Anterior cingulate cortex (tissue), 58 donors: ENCODE measurements at places on chromosomes 12 and 14.
A peak's percentile ranks its signal among the peaks of the same experiment; 100 is the strongest.

GRCh38 chr14:76998910-76999309 lies 29.6 kb downstream of the IRF2BPL start:
- no peak for DNase-seq

DNA sequence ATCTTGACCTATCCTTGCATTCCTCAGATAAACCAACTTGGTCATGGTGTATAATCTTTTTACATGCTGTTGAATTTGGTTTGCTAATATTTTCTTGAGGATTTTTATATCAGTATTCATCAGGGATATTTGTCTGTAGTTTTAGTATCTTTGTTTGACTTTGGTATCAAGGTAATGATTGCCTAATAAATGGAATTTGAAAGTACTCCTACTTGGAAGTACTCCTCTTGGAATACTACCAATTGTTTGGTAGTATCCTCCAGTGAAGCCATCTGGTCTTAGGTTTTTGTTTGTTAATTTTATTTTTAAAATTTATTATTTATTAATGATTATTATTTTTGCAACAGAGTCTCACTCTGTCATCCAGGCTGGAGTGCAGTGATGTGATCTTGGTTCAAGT lies 85.0 kb downstream of the ATF7IP start:
- no peak for DNase-seq

- DNase-seq: no peak
These were observed 90.5 kb downstream of the SLC2A13 start for GRCh38 chr12:40015345-40015744.

- no peak for DNase-seq
These were observed 24.5 kb upstream of the KIF21A start for GRCh38 chr12:39467432-39467870.

GRCh38 chr12:90229407-90230170 lies 521.0 kb upstream of the ATP2B1 start:
- DNase-seq: no peak

- DNase-seq: no peak
These were observed 136.2 kb downstream of the ANO6 start for GRCh38 chr12:45351921-45352670.

DNA sequence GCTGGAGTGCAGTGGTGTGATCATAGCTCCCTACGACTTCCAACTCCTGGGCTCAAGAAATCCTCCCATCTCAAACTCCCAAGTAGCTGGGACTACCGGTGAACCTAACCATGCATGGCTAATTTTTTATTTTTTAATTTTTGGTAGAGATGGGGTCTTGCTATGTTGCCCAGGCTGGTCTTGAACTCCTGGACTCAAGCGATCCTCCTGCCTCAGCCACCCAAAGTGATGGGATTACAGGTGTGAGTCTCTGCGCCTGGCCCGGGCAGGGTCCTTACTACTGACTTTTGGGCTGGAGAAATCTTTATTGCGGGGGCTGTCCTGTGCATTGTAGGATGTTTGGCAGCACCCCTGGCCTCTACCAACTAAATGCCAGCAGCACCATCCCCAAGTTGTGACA lies 44.4 kb upstream of the MED13L start:
- DNase-seq: no peak

DNA sequence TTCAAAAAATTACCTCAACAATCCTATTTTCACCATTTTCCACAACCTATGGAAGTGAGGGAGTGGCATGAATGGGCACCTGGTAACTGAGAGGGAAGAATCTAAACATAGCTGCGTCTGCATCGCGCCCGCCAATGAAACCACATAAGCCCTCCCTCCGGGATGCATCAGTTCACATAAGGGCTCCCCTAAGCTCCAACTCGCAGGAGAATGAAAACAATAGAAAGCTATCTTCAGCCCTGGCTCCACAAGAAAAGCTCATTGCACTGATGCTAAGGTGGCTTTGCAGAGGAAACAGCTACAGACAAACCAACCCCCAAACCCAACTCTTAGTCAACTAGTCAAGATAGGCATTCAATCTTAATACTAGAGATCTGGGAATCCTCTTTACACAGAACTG lies 173.3 kb downstream of the FOXN3 start:
- no peak for DNase-seq

- DNase-seq: no peak
These were observed 6.4 kb downstream of the ITGB7 start for GRCh38 chr12:53200458-53201176.

GRCh38 chr12:131850856-131851559 lies 22.8 kb downstream of the MMP17 start:
- DNase-seq: no peak

GRCh38 chr14:74954232-74954946 lies 1.0 kb downstream of the PGF start:
- no peak for DNase-seq

DNA sequence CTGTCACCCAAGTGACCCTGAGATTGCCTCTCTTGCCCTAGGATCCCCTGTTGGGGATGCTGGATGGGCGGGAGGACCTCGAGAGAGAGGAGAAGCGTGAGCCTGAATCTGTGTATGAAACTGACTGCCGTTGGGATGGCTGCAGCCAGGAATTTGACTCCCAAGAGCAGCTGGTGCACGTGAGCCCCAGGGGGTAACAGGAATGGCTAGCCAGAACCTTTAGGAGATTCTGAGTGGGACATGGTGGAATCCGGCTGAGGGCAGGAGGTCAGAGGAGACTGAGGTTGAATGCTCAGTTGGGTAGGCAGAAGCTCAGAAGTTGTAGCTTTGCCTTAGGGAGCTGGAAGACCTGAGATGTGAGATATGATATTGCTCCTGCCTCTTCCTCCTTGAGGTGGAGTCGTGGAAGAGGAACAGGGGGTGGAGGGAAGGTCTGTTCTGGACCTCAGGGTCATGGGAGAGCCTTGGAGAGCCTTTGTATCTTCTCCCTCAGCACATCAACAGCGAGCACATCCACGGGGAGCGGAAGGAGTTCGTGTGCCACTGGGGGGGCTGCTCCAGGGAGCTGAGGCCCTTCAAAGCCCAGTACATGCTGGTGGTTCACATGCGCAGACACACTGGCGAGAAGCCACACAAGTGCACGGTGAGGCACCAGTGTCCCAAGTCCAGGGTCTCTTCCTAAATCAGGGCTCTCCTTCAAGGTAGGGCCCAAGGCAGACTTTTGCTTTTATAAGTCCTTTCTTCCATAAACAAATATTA lies 6.3 kb downstream of the GLI1 start:
- DNase-seq: no peak

DNA sequence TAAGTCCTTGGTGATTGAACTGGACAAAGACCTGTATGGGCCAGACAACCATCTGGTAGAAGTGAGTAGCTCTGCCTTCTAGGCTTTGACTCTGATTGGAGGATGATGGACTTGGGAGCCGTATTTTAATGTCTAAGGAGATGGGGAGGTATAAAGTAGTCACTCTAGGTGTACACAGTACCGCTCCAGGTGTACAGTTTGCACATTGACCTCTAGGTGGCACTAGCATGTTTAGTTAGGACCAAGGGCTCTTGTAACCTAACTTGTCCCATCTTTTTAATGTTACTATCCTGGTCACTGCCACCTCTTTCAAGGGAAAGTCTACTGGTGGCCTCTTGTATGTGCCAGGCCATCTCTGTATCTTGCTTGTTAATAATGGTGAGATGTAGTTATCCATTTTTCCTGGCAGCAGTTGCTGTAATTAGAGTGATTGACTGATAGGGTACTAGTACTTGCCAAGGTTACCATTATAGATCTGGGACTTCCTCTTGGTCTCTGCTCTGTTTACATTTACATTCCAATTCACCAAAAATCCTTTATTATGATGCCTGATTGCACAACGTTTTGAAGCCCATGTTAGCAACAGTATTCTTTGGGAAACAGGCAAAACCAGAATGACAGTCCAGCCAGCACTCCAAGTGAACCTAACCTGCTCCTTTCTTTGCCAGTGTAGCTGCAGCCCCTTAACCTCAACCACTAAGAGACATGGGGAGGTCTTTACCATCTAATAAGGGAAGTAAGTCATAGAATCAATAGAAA lies 3.6 kb downstream of the SMARCD1 start:
- peak; percentile 10 for DNase-seq

GRCh38 chr12:64780531-64781279 lies 21.5 kb upstream of the GNS start:
- DNase-seq: no peak

DNA sequence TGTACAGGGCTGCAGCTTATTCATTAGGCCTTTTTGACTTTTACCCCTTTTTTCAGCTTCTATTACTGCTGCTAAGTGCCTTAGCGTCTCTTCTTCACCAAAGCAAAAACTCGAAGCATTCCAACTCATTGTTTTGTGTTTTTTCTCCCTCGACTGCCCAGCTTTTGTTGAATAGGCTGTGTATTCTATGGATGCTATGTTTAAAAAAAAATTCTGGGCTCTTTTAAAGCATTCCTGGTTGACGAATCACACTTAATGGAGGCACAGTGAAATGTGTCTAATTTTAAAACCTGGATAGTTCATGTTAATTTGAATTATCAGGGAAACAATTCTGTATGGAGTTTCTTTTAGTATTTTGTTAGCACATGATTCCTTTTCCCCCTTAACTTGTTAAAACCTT lies 29.7 kb downstream of the KTN1 start:
- no peak for DNase-seq

DNA sequence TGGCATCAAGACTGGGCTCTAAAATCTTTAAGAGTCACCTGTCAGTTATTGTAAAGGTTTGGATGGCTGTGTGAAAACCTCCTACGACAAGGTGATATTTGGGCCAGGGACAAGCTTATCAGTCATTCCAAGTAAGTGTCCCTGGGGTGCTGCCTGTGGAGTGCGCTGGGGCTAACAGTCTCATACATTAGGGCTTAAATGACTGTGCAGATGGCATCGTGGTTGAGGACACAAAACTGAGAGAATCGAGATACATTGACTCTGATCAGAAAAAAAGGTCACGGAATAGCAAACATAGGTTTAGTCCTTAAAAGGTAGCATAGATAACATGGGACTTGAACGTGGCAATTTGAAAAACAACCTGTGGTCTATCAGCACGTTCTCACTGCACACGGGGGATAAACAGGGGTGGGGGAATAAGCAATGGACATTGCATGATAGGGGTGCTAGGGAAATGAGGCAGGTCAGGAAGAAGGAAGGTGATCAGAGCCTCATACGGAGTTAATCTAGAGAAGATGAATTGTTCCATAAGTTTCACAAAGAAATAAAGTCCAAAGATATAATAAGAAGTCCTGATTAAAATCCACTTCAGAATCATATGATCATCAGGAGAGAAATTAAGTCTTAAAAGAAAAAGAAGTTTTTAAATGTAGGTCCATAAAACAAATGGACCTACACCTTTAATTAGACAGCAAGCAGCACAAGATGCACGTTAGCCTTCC lies 100.3 kb downstream of the DAD1 start:
- no peak for DNase-seq

GRCh38 chr12:108129017-108129812 lies at the start of gene WSCD2:
Gene WSCD2 (plus strand): TSS chr12:108129288. CDS start chr12:108195833, 66,545 bp downstream.
- peak; percentile 71 for DNase-seq

- DNase-seq: no peak
These were observed 33.7 kb downstream of the MAPK1IP1L start for GRCh38 chr14:55085060-55085660.

DNA sequence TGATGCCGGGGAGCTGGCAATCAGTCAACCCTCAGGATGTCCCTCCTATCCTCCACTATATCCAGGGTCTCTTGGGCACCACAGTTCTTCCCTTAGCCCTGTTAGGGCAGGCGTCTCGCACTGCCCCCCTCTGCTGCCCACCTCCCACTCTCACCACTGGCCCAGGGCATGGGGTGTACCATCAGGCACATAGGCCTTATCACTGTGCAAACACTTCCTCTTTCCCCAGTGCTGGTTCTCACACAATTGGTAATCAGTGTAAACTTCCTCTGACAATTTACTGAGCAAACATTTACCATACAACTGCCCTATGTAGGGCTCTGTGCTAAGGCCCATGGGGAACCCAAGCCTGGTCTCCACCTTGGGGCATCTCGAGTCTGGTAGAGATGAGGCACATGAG lies 20.1 kb upstream of the TMED10 start:
- no peak for DNase-seq

GRCh38 chr12:120939523-120939922 lies 35.4 kb upstream of the SPPL3 start:
- DNase-seq: peak; percentile 21

DNA sequence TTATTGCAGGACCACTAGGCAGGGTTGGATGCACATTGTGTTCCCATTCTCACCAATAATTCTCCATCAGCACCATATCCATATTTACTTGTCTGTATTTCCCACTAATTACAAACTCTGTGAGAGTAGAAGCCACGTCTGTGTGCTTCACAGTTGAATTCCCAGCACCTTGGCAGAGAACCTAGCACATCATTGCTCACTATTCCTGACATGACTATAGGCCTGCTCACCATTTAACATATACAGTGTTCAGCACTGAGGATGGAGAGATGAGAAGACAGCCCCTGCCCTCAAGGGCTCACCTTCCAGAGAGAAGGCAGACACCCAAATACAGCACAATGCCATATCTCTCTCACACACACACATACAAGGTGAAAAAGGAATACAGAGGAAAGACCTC lies 5.0 kb downstream of the DAD1 start:
- no peak for DNase-seq

DNA sequence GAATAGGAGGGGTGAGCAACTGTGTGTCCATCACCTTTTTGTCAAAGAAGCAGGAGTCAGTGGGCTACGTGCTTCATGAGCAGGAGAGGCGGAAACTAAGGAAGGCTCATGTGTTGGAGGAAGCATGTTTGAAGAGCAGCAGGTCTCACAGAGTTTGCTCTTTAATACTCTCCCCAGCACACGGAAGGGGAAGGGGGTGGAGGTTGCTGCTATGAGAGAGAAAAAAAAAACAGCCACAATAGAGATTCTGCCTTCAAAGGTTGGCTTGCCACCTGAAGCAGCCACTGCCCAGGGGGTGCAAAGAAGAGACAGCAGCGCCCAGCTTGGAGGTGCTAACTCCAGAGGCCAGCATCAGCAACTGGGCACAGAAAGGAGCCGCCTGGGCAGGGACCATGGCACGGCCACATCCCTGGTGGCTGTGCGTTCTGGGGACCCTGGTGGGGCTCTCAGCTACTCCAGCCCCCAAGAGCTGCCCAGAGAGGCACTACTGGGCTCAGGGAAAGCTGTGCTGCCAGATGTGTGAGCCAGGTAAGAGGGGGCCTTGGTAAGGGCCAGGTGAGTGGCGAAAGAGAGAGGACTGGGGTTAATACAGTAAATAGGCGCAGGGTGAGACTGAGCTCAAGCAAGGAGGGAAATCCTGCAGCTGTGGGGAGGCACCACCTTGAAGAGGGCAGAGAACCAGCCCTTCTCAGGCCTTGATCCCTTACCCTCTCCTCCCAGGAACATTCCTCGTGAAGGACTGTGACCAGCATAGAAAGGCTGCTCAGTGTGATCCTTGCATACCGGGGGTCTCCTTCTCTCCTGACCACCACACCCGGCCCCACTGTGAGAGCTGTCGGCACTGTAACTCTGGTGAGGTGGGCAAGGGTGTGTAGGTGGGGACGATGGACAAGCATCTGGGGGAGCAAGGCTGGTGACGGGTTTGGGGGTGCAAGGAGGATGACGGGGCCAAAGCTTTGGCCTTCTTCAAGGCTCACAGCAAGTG lies at the start of gene CD27:
Gene CD27 (plus strand): TSS at position 252 of the 985 bp plus-strand sequence. CDS start 141 bp downstream, at position 393.
- no peak for DNase-seq

- DNase-seq: no peak
These were observed 16.5 kb downstream of the BDKRB2 start for GRCh38 chr14:96221109-96221650.

DNA sequence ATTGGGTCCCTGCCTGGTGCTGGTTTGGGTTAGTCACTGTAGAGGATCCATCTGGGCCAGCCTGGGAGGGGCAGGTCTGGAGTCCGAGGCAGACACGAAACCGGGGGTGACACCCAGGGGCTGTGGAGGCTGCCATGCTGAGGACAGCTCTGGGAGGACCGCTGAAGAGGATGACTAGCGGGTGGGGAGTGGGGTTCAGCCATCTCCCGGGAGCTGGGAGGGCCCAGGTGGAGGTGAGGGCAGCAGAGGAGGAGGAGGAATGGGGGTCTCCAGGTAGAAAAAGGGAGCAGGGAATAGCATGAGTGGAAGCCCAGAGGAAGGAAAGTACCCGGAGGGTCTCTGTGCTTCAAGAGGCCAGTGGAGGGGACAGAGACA lies 4.0 kb upstream of the DIO3 start:
- no peak for DNase-seq
